ENCODE measurements at places on chromosomes 16 and 17. TPM values are rescaled to one million over a fixed set of nuclear protein-coding genes. Genes with fewer than 3 reads are reported as not detected.

The SLC9A5 gene
- total RNA-seq, result 4.4 TPM

DNA sequence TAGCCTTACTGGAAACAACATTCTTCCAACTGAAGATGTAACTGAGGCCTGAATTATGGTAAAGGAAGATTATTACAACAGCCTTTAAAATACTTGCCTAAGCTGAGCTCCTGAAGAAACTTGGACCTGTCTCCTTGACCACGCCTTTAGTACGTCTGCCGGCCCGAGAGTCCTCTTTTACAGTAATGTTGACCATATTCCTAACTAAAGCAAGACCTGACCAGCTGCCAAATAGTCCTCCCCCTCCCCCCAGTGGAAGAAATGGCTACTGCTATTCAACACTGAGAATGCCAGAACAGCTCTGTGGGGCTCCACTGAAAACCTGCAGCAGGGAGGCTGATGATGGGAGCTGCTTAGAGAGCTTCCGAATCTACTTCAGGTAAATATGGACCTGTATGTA, 12.6 kb upstream of the FOXJ1 start:
- H3K4me3 ChIP-seq, result no peak overlapping the region
- no peaks in the 10 kb centered on the region for H3K4me1 ChIP-seq
- H3K27me3 ChIP-seq, result peaks cover 15% of the 10 kb centered on the region
- no peaks in the 10 kb centered on the region for H3K36me3 ChIP-seq

The HSD11B2 gene
- total RNA-seq, result 0.68 TPM

- DNase-seq, result no peak
- H3K4me1 ChIP-seq, result peaks cover 53% of the 10 kb centered on the region
- no peaks in the 10 kb centered on the region for H3K36me3 ChIP-seq
- peak overlapping the region; percentile 76 for H3K4me3 ChIP-seq
- H3K27me3 ChIP-seq, result no peaks in the 10 kb centered on the region
- peak overlapping the region; percentile 92 for H3K27ac ChIP-seq
Observed at GRCh38 chr16:87391324-87391949, 699 bp upstream of the MAP1LC3B start.

The CALB2 gene
- not detected for total RNA-seq

The HBQ1 gene
- not detected for total RNA-seq

GRCh38 chr17:63474174-63474573, 2.7 kb upstream of the ACE start:
- DNase-seq, result no peak
- H3K27me3 ChIP-seq, result peaks cover 38% of the 10 kb centered on the region
- H3K4me1 ChIP-seq, result peaks cover 13% of the 10 kb centered on the region
- no peak overlapping the region for H3K27ac ChIP-seq
- no peak overlapping the region for H3K4me3 ChIP-seq
- no peaks in the 10 kb centered on the region for H3K36me3 ChIP-seq

The CCL14 gene
- total RNA-seq, result not detected

DNA sequence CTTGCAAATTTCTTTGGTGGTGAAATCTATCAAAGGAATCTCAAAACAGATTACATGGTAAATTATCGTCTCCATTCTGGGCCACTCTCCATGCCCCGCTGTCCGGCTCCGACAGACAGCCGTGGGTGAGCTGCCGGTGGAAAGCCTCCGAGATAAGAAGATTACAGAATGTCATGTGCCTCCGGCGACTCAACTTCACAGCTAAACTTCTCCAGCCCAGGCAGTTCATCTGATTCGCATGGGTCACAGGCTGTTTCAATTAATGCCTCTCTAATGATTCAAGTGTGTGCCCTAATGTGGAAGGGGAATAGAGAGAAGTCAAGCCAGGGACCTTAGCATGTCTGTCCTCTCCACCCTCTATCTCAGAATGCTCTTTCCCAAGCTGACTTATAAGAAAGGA, 520.8 kb upstream of the ZFHX3 start:
- peaks cover 6% of the 10 kb centered on the region for H3K4me1 ChIP-seq
- H3K4me3 ChIP-seq, result no peak overlapping the region
- H3K36me3 ChIP-seq, result no peaks in the 10 kb centered on the region
- peaks cover 29% of the 10 kb centered on the region for H3K27me3 ChIP-seq
- DNase-seq, result no peak

DNA sequence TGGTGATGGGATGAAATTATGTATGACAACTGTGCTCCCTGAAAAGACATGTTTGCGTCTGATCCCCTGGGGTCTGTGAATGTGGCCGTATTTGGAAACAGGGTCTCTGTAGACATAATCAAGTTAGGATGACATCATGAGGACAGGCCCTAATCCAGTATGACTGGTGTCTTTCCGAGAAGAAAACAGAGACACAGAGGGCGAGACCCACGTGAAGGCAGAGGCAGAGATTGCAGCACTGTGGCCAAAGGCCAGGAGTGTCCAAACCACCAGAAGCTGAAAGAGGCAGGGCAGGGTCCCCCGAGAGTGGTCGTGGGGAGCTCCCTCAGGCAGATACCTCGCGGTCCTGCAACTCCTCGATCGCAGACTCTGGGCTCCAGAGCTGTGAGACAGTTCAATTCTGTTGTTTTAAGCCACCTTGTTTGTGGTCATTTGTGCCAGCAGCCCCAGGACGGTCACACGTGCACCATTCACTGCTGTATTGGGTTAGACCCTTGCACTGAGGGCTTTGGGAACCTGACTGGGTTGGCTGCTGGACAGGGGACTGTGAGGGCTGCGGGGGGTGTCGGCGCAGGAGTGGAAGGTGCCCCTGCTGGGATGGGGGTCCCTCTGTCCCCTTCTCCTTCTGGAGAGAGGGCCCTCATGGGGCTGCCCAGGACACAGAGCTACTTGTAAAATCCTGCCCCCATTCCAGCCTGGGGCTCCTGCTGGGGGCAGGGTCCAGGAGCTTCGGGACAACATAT, 27.7 kb downstream of the METRNL start:
- no peaks in the 10 kb centered on the region for H3K27me3 ChIP-seq
- H3K4me1 ChIP-seq, result peaks cover 77% of the 10 kb centered on the region
- H3K4me3 ChIP-seq, result no peak overlapping the region
- no peak for DNase-seq
- peak overlapping the region; percentile 52 for H3K27ac ChIP-seq

The COA3 gene
- 51.2 TPM for total RNA-seq

DNA sequence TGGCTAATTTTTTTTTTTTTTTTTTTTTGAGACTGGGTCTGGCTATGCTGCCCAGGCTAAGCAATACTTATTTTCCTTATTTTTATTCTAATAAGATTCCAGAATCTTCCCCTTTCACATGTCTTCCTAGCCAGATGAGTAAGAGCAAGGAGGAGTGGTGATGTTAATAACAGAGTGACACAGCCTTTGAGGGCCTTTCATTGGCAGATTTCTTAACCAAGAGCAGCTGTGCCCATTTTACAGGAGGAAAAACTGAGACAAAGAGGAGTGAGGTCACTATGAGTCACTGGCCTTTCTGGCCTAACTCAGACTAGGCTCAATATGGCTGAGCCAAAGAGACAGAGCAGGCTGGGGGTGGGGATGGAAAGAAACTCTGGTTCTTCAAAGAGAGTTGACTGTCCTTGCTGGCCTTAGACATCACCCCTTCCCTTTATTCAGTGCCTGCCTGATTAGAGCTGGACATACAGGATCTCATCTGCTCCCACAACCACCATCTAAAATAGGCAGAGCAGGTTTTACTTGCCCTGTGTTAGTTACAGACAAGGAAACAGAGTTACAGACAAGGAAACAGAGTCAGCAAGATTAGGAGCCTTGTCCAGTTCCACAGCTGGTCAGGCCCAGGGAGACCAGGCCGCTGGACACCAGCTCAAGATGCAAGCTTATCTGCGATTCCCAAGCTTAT, 50.0 kb upstream of the TOB1 start:
- peaks cover 16% of the 10 kb centered on the region for H3K4me1 ChIP-seq
- no peaks in the 10 kb centered on the region for H3K27me3 ChIP-seq
- H3K27ac ChIP-seq, result no peak overlapping the region
- no peaks in the 10 kb centered on the region for H3K36me3 ChIP-seq

The MYH8 gene
- not detected for total RNA-seq

DNA sequence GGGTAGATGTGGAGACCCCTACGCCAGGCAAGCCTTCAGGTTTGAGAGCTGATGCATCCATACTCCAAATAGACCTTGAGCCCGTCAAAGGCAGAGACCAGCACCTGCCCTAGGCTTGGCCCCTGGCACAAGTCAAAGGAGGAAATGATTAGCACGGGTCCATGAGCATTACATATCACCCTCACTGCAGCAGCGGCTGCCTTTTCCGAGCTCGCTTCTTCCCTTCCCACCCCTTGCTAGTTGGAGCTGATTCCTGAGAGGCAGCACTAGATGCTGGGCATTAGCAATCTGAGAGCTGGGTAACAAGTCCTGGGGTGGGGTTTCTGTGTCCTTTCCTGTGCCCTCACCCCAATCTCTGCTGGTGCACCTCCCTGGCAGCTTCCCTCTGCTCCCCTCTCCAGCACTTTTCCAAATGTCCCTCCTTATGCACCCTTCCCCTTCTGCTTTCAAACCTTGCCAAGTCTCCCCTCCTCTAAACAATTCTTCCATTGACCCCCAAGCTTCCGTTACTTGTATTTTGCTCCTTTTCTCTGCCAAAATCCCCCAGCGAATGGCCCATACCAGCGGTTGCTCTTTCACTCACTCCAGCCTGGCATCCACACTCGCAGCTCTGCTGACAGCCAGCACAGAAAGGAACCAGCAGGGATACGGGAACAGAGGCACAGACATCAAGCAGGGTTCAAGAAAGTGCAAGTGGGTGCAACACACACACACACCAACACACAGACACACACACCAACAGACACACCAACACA, 3.0 kb downstream of the CDRT4 start:
- no peaks in the 10 kb centered on the region for H3K27me3 ChIP-seq
- H3K4me3 ChIP-seq, result no peak overlapping the region
- H3K4me1 ChIP-seq, result peaks cover 38% of the 10 kb centered on the region
- H3K36me3 ChIP-seq, result peaks cover 5% of the 10 kb centered on the region
- H3K27ac ChIP-seq, result peak overlapping the region; percentile 87

DNA sequence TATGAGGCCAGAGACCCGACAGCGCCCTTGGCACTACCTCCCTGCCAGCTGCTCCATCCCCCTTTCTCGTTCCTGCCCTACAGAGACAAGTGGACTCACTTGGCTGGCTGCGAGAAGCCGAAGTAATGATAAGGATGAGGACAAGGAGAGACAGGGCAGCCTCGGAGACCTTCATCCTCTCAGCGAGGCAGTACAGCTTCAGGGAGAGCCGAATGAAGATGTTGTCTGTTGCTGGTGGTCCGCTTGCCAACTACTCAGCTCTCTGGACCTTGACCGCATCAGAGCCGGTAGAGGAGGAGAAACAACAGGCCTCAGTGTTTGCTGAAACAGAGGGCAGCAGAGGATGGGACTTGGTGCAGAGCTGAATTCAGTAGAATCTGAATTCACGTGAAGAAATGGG, at the start of gene CCL16:
CCL16 (minus strand) TSS at position 252 of the 400 bp plus-strand sequence; CDS start at position 175, 77 bp downstream.
- no peaks in the 10 kb centered on the region for H3K4me1 ChIP-seq
- H3K4me3 ChIP-seq, result no peak within 1 kb of the TSS
- peaks cover 3% of the 10 kb centered on the region for H3K27me3 ChIP-seq
- H3K36me3 ChIP-seq, result no peaks in the 10 kb centered on the region
- H3K27ac ChIP-seq, result no peak within 1 kb of the TSS

- H3K27ac ChIP-seq, result peak overlapping the region; percentile 12
- no peak overlapping the region for H3K4me3 ChIP-seq
- no peaks in the 10 kb centered on the region for H3K27me3 ChIP-seq
- DNase-seq, result no peak
- H3K36me3 ChIP-seq, result peaks cover 14% of the 10 kb centered on the region
Observed at GRCh38 chr17:27628376-27628775, 2.6 kb upstream of the LGALS9 start.

- H3K4me3 ChIP-seq, result peak overlapping the region; percentile 75
- peaks cover 37% of the 10 kb centered on the region for H3K4me1 ChIP-seq
- peak; percentile 93 for DNase-seq
- peaks cover 6% of the 10 kb centered on the region for H3K36me3 ChIP-seq
Observed at GRCh38 chr16:56356276-56357240, 68.8 kb downstream of the AMFR start.

DNA sequence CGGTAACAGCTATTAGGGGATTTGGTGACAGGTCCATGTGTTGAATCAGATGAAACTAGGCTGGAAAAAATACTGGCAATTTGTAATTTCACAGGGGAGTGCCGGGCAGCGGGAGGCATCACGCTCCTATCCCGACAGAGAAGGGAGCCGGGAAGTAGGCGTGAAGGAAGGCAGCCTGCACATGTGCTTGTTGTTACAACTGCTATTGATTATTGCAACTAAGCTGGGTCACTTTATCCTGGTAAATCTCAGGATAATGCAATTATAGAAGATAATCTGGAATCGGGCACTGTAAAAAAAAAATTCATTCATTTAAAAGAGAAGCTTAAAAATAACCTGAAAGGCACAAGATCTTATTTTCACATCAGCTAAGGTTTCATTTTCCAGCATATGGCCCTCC, 180.6 kb downstream of the FOXL1 start:
- DNase-seq, result no peak
- H3K4me1 ChIP-seq, result peaks cover 32% of the 10 kb centered on the region
- H3K27ac ChIP-seq, result no peak overlapping the region
- H3K27me3 ChIP-seq, result no peaks in the 10 kb centered on the region

GRCh38 chr16:56985962-56986360, 3.4 kb upstream of the NLRC5 start:
- no peaks in the 10 kb centered on the region for H3K27me3 ChIP-seq
- DNase-seq, result no peak
- peak overlapping the region; percentile 62 for H3K27ac ChIP-seq
- no peak overlapping the region for H3K4me3 ChIP-seq
- peaks cover 44% of the 10 kb centered on the region for H3K4me1 ChIP-seq
- H3K36me3 ChIP-seq, result no peaks in the 10 kb centered on the region

GRCh38 chr17:42535155-42536047, 640 bp upstream of the NAGLU start:
- peak overlapping the region; percentile 96 for H3K27ac ChIP-seq
- H3K36me3 ChIP-seq, result peaks cover 10% of the 10 kb centered on the region
- H3K4me3 ChIP-seq, result peak overlapping the region; percentile 64
- no peak for DNase-seq

- no peak overlapping the region for H3K27ac ChIP-seq
- no peak for DNase-seq
- H3K4me3 ChIP-seq, result no peak overlapping the region
- no peaks in the 10 kb centered on the region for H3K27me3 ChIP-seq
- peaks cover 9% of the 10 kb centered on the region for H3K36me3 ChIP-seq
Observed at GRCh38 chr17:67628580-67629013, 89.1 kb upstream of the NOL11 start.

DNA sequence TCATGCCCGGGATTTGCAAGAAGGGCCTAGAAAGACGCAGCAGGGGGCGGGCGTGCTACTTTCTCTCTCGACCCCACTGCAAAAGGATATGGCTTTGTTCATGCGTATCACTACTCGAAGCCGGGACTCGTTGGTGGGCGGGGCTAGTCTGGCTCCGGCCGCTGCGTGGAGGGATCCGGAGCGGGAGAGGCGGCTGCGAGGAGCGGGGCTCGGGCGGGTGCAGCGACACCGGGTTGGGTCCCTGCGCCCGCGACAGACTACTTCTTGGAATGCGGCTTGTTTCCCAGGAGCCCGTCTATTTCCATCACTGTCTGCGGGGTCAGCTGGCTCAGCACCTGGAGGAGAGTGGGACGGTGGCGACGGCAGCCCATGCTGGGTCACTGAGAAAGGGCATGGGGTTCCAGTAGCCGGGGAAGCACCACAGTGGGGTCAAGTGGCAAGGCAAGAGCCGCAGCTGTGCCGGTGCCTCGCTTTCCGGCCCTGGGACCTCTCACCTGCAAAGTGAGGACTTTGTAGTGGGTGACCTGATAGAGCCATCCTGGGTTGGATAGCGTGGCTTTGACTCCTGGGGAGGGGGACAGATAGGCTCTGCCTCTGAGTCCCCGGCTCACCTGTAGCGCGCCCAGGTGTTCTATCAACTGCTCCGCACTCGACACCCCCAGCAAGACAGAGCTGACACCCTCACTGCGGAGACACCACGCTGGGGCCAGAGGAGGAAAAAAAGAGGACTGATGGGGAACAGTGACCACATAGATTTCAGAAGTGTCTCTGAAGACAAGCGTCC, 6.6 kb downstream of the KCNAB3 start:
- H3K27me3 ChIP-seq, result peaks cover 2% of the 10 kb centered on the region
- peak overlapping the region; percentile 50 for H3K4me3 ChIP-seq
- no peaks in the 10 kb centered on the region for H3K36me3 ChIP-seq
- peak overlapping the region; percentile 46 for H3K27ac ChIP-seq
- DNase-seq, result no peak
- H3K4me1 ChIP-seq, result peaks cover 4% of the 10 kb centered on the region
